ENCODE measurements at places on chromosomes 7 and 10.

DNA sequence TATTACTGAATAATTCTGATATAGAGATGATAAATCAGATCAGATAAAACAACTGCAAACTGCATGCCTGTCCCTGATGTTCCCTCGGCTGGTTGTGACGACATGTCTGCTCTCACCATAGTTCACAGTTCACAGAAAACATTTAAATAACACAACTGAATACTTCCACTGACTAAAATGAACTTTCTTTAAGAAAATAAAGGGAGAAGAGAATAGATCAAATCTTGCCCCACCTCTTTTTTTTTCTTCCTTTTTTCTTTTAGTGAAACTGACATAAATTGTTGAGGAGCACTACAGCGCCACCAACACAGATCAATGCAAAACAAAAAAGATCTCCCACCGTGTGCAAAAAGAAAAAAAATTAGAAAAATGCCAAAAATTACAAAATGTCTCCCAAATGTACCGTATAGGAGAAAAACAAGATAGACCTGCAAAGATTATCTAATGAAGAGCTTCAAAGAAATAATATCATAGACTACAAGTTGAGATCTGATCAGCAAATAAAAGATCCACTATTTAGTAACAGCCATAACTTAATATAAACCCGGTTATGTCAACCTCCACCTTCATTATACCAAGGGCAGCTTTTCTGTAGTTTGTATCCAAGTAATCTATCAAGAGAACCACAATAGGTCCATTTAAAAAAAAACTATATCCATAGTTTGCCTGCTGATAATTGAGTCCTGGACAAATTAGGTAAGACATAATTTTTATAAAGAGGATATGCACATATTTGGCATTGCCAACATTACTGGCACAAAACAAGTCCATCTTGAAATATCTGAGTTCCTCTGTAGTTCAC, 30.7 kb upstream of the EPC1 start:
- DNase-seq = no peak

DNA sequence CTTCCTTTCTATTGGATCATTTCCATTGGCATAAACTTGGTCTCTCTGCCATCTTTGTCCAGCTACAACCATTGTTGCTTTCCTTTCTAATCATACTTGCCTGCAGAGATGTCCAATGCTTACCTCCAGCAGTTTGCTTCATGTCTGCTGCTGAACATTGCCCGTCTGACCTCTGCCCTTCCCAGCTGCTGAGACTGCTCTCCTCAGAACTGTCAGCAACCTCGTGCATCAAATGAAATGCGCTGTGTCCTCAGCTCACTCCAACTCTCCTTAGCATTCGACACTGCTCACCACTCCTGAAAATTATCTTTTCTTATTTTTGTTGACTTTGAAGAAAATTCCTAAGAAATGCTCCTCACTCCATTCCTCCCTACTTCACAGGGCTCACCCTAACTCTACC, 5.0 kb downstream of the FAM170B start:
- DNase-seq = no peak

GRCh38 chr7:134891696-134892678, 94.3 kb upstream of the AGBL3 start:
- DNase-seq = no peak

- no peak for DNase-seq
Observed at GRCh38 chr10:2476218-2476811, 591.0 kb upstream of the PFKP start.

DNA sequence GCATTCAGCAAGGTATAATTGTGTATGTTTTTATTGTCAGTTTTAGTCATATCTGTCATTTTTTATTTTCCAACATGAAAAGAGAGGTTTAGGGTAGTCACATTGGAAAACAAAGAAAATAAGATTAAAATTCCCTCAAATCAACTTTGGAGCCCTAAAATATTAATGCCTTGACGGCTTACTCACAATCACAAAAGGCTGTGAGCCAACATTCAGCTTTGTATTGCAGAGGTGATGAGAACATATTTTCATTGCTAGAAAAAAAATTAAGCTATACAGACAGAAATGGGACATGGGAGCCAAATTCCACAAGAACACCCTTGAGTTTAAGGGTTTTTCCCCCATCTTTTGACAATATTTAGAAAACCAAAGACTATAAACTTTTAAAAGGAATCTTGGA, 30.2 kb downstream of the CALD1 start:
- no peak for DNase-seq

DNA sequence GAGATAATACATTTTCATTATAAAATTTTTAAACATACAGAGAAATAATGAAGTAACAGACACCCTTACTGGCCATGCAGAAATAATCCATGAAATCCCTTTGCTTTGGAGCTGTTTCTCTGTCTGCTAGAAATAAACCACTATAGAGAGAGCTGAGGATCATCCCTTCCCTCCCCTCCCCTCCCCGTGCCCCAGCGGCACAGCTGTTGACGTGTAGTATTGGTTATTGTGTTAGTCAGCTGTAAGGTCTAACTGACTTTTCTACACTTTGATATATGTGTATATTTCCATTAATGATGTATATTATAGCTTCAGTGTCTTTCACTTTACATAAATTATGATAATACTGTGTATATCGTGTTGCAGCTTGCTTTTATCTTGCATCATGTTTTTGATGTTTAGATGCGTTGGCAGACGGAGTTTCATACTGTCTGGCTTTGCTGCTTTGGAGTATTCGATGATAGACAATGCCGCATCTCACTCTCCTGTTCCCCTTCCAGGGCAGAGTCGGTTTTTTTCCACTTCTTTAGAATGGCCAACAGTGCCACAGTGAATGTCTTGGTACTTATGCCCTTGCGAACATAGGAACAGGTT, 27.4 kb upstream of the GRID1 start:
- DNase-seq = no peak

- no peak for DNase-seq
Observed at GRCh38 chr10:70267161-70267933, 16.5 kb downstream of the NPFFR1 start.

DNA sequence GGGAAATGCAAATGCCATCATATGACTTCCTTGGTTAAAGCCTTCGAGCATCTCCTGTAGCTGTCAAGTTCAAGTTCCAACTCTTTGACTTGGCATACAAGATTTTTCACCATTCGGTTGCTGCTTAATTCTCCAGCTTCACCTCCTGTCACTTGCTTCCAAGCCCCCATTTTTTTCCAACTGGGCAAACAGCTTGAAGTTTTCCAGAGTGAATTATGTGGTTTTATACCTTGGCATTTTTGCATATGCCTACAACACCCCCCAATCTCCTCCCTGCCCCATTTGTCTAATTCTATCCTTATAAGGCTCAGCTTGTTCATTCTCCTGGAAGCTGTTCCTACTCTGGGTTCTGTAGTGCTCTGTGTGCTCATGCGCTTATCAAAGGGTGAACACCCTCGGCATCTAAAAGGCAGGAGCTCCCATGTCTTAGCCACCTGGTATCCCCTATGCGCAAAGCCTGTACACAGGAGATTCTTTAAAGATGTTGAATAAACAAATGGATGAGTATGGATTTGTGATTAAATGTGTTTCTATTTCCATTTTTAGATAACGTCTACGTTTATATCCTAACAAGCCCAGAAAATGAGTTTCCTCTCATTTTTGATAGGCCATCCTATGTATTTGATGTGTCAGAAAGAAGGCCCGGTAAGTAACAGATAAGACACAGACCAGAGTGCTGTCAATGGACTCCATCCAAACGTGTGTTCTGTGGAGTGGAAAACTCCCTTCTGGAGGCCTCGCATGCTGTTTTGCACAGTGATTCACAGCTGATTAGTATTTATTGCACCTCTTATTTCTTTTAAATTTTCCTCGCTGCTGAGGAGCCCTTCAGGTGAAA, 52.5 kb downstream of the CDHR3 start:
- no peak for DNase-seq

DNA sequence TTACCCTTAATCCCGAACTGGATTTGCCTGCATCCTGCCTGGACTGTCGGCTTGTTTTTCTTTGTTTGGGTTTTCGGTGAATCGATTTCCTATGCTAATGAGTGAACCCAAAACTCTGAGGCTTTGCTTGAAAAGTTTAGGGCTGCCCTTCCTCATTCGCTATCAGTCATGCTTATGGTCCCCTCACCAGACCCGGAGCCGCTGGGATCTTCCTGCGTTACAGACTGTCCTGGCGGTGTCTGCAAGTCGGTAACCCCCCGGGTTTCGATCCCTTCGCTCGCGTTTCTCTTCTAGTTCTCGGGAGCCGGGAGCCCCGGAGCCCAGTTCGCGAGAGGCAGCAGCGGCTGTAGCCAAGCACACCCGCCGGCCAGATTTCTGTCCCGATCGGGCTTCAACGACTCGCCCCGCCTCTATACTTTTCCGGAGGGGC, 2.2 kb downstream of the EMX2 start:
- DNase-seq = no peak

DNA sequence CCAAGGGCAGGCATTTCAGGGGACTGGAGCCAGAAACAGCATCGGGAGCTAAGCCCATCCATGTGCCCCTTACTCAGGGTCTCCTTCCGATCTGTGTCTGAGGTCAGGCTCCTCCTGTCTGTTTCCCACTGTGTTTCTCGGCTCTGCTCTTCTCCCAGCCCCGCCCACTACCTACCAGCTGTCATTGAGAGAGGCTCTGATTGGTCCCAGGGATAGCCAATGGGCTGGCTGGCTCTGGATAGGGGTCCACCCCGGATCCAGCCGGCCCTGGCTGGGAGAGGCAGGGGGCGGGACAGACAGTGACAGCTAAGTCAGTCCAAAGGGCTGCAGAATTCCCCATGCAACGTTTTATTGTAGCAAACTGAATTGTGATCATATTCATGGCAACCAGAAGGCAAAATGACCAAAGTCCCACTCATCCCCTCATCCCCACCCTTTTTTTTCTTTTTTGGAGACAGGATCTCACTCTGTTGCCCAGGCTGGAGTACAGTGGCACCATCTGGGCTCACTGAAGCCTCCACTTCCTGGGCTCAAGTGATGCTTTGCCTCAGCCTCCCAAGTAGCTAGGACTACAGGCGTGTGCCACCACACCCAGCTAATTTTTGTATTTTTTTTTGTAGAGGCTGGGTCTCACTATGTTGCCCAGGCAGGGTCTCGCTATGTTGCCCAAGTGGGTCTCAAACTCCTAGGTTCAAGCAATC, 76.3 kb downstream of the CLIP2 start:
- DNase-seq = peak; percentile 82

DNA sequence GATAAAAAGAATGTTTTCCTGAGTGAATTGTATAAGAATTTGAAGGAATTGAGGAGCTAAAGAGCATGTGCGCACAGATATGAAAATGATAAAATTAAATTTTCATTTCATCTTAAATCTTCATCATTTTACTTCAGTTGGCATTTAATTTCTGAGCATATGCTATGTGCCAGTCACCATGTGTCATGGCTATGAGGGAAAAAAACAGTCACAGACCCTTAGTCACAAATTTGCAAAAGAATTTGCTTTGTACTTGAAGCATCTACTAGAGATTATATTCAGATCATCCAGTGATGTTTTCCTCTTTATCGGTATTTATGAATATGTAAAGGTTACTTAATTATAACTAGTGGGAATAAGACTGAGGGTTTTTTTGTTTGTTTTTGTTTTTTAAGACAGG, 29.8 kb downstream of the VCL start:
- DNase-seq = no peak

DNA sequence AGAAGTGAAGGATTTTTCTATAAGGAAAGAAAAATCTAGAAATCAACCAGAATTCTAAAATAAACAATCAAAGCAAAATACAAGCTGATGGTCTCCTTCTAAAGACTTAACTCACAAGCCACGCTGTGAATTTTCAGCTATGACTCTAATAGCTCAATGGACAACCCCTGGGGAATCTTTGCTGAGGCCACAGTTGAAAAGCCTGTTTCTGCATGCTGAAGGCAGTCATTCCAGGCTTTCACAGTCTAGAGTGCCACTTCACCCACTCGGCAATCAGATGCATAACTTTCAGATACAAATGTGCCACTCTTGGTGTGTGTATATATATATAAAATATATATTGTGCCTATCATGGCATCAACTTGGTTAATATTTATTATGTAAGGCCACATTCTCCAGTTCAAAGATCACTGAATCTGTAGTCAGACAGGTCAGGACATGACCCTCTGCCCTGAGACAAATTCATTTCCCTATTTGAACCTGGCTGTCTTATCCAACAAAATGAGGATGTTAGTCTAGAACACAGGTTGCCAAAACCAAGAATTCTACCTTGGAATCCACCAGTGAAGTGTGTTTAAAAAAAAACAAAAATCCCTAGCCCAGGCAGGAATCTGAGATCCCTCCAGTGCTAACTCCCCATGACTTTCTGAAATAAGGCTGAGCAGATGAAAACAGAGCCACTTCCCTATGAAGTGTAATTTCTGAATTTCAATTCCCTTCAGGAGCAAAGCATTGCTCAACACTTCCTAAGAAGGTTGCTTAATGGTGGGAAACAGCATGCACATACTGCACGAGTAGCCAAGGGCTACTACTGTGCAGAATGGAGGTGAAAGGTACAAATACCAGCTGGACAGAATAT, 9.9 kb downstream of the LIPA start:
- DNase-seq = no peak

GRCh38 chr10:115951242-115951641, 321.8 kb downstream of the GFRA1 start:
- no peak for DNase-seq

GRCh38 chr7:98598846-98599615, 18.1 kb upstream of the NPTX2 start:
- no peak for DNase-seq

DNA sequence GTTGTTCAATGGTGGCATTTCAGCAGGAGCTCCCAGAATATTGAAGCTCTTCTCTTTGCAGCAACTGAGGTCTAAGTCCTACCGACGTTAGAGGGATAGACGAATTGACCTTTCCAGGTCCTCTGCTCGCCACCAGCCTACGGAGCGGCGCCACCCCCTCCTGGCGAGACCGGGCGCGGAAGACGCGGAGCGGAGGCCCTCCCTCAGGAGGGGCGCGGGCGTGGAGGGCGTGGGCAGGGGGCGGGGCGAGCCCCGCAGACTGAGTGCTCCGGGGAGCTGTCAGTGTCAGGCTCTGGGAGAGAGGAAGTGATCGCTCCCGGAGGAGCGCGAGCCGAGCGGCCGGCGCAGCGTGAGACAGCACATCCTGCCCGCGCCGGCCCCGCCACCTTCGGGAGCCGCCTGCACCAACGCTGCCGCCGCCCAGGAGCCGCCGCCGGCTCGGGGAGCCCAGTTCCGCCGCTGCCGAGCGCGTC, at the start of gene DYNC1I1:
TSS of gene DYNC1I1 (plus strand) at position 257 of the 473 bp plus-strand sequence. CDS start 32,176 bp downstream, outside the sequence.
- peak; percentile 31 for DNase-seq

DNA sequence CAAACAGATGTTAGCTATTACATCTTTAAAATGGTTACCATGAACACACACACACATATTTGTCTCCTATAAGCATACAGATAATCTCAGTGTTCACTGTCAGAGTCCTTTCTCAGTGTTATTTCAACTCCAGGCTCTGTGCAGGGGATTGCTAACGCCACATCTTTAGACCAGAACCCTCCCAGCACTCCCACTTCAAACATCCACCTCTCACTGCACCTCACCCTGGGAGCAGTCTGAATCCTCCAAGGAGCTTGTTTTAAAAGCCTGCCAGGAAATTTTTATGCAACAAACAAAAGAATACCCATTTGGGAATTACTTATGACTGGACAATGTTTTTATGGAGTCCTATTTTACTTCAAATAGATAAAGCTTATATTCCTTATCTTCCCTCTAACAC, 107.4 kb downstream of the PARD3 start:
- no peak for DNase-seq

Data from C1 segment of cervical spinal cord (tissue), 14 donors.